ENCODE measurements at places on chromosomes 11 and 22.

DNA sequence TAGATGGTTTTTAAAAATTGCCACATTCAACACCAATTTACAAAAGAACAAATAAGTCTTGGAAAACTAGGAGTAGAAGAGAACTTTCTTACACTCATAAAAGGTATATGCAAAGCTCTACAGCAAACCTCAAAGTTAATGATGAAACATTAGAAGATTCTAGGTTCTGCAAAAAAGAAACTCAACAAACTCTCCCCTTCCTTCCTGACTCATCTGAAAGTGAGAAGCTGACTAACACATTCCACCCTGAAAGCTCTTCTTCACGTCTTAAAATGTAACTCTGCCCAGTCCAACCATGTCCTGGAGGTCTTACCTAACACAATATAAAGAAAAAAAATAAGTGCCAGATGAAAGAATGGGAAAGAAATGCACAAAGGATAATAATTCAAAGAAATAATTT lies 218.9 kb upstream of the ISX start:
- DNase-seq = no peak

DNA sequence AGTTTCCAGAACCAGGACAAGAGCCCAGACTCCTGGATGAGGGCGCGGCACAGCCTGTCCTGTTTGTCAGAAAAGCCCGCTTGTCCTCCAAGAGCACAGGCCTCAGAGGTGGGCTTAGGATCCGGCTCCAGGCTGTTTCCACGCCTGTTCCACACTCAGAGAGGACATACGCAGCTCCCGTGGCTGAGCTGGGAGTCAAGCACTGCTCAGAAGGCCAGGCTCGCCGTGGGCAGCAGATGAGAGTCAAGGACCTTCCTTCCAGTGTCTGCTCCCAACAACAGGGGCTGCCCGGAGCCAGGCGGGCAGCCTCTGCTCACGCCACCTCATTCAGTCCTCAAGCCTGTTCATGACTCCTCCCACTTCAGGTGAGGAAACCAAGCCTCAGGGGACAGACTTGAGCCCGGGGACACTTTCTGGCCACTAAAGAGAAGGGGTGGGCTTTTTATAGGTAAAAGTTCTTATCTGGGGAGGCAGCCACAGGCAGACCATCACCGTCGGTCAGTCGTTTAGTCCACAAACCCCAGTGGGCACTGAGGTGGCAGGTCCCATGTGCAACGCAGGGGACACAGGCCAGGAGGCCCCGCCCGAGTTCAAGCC lies 3.8 kb downstream of the CYB5R3 start:
- no peak for DNase-seq

- no peak for DNase-seq
These were observed 1.7 kb upstream of the OR9G4 start for GRCh38 chr11:56750190-56750589.

DNA sequence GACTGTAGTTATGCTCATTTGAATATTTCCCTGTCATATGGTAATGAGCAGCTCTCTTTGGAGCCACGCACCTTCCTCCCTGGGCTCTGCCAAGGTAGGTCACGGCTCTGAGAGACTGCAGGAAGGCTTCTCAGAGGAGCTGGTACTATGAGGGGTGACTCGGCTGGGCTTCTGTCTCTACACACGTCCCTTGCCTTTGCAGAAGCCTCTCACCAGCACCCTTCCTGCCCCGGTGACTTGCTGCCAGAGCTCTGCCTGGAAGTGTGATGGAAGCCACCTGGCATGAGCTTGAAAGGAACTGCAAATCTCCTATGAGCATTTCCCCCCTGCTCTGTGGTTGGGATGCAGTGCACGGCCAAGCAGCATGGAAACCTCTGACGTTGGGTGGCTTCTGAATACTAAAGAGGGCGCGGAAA lies 74.2 kb downstream of the KIRREL3 start:
- no peak for DNase-seq

DNA sequence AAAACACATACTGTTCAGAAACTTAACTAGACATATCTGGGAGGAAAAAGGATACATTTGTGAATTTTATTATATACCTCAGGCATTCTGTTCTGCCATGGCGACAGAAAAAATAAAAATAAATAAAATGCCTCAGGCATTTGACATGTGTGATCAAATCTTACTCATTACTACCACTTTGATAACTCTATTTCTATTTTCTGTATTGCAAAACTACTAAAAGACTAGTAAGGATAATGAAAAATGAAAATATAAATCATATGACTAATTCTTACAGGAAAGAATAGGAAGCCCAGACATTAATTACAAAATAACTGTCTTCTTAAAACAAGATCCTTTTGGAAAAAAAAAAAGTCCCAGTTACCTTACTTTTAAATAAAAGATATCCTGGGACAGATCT lies 5.3 kb downstream of the PICALM start:
- no peak for DNase-seq

- DNase-seq = no peak
These were observed 14.8 kb downstream of the PLAAT3 start for GRCh38 chr11:63599211-63600122.

DNA sequence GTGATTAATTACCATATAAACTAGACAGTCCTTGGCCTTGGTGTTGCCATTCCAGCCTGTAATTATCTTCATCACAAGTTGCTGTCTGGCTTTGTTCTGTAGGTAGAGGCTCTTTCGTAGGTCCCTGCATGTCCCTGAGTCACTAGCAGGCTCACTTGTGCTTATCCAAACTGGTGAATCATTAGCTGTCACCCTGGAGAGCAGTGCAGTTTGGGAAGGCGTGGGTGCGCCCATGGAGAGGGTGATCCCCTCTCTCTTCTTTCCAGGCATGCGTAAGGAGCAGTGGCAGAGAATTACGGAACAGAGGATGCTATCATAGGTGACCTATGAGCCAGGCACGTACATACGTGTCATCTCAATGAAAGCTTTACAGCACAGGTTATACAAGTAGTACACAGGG lies 11.0 kb upstream of the EHF start:
- DNase-seq = no peak

GRCh38 chr22:49235463-49236300 lies 592.0 kb downstream of the BRD1 start:
- no peak for DNase-seq

- DNase-seq = peak; percentile 90
These were observed 468.0 kb downstream of the OPCML start for GRCh38 chr11:133064152-133064877.

GRCh38 chr22:23220485-23221350 lies 40.4 kb downstream of the BCR start:
- no peak for DNase-seq

DNA sequence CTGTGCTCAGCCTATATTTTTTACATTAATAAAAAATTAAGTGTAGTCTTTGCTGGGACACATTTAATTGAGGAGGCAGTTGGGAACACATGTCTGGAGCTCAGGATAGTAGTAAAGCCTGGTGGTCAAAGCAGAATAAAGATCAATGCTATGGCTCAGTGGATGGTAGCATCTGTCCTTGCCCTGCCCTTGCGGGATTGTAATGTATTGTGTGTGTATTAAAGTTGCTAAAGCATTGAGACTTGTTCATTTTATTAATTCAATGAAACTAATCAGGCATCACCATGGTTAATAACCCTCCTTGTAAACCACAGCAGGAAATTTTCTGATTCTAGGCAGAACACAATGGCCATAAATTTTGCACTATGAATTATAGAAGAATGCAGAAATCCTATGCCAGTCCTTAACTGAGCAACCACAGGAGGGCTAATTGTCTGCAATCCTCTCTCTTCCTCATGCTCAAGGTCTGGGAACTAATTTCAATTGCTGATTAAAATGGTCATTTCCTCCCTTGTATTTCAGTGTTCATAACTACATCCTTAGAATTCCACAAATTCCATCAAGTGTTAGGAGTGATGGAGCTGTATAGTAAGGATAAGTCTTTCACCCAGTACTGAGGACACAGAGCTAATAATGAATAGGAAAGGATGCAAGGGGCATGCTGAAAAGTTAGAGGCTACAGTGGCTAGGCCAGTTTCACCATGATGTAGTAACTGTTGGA lies 403.2 kb upstream of the DDI1 start:
- DNase-seq = no peak

DNA sequence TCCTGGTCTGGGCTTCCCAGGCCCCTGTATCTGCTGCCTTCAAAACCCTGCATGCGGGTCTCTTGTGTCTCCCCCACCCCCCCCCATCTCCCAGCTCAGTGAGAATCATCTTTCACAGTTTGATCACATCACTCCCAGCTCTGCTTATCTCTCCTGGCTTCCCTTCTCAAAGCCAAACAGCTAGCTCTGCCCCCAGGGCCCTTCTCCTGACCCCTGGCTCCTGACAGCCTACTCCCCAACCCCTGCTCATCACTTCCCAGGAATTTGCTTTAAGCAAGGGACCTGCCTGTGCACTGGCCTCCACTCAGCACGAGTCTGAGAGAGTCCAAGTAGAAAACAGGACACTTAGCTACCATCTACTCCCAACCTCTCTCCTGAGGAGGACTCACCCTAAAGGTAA lies 342.7 kb downstream of the TENM4 start:
- DNase-seq = no peak

DNA sequence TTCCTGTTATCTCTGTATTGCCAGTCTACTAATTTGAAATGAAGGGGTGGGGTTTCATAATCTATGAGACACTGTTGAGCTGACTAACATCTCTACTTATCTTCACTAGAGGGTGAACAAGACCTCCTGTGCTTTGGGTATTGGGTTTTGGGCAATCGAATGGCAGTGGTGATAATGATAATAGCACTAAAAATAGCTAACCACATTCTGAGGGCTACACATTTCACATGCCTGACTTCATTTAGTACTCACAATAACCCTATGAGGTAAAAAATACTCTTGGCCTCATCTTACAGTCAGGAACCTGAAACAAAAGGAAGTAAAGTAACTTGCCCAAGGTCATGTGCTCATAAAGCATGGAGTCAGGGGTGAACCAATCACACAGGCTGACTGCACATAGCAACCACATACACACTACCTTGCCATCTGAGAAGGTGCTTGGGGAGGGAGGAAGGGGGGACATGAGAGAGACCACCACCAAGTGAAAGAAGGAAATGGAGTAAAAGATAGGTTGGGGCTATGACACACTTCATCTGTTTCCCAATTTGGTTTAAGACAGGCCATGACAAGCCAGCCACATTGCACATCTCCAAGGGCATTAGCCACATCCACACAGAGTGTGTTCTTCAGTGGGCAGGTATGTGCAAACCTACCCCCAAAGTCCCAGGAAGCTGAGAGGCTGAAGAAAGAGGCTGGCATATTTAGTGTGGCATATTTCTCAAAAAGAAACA lies 387.6 kb upstream of the DDI1 start:
- DNase-seq = no peak

DNA sequence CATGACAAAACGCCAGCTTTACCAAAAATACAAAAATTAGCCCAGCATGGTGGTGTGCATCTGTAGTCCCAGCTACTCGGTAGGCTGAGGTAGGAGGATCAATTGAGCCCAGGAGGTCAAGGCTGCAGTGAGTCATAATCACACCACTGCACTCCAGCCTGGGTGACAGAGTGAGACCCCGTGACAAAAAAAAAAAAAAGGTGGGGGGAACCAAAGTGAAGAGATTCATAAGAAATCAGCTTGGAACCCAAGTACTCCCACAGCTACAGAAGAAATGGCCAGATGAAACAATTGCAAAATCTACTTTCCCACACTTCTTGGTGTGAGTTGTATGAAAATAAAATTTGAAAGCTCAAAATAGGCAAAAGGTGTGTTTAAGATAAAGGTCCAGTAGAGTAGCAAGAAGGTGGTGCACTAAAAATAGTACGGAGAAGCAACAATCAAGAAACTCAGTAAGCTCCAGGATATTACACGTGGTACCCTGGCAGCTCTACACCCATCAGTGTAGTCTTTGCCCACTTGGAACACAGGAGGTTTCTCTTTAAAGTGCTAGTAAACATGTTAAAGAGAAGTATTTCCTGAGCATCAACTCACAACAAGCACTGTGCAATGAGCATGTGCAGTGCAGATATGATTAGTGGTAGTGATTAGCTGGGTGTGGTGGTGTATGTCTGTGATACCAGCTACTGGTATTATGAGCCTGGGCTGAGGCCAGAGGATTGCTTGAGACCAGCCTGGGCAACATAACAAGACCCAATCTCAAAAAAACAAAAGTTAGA lies 5.3 kb downstream of the HARBI1 start:
- DNase-seq = no peak

GRCh38 chr11:46353698-46354097 lies 6.4 kb downstream of the DGKZ start:
- DNase-seq = no peak

DNA sequence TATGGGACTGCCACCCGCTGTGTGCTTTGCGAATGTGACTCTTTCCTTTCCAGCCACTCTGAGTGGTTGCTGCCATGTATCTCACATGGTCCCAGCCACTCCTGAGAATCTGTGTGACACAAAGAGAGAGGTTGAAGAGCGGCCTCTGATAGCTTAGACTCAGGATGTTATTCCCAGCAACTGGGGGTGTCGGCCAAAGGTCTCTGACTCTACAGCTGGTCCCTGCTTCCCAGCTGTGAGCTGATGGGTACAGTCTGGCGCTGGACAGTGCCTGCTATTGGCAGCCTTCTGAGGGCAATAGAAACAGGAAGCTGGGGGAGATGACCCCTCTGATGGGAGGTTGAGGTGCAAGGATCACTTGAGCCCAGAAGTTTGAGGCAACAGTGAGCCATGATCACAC lies 105.1 kb downstream of the RRAS2 start:
- no peak for DNase-seq

DNA sequence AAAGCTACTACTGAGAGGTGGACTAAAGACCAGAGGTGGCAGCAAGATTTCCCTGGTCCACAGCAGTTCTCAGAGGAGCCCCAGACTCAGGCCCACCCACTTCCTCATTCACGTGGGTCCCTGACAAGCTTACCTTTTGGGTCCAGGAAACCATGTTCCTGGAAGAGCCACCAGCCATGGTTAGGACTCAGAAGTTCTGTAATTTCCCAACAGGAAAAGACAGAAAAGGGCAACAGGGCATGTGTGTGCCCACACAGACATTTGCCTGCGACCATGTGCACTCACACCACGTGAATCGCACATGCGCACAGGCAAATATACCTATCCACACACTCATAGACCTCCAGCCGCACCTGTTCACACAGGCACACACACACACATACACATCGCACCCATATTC lies 42.9 kb downstream of the LRRC32 start:
- no peak for DNase-seq

DNA sequence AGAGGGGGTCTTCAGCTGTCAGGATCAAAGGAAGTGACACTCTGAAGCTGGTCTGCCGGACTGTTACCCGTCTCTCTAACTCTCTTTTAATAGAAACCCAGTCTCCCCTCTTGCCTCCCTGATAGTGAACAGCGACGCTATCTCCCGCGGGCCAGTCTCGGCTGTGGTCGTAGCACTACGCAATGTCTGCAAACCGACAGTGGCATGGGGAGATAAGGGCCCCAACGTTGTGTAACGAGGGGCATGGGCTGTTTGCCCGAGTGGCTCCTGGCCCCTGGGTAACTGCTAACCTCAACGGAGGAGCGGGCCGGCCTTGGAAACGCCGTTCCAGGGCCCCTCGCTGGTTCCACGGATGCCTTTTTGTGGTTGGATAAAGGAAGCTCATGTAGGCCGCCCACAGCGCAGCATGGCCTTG lies 23.3 kb downstream of the ZBTB16 start:
- no peak for DNase-seq
